ENCODE measurements at places on chromosomes 16 and 17. TPM values are rescaled to one million over a fixed set of nuclear protein-coding genes. Genes with fewer than 3 reads are reported as not detected.
A peak's percentile ranks its signal among the peaks of the same experiment; 100 is the strongest.

- H3K27me3 ChIP-seq = no peaks in the 10 kb centered on the region
- peak overlapping the region; percentile 97 for H3K27ac ChIP-seq
- H3K4me1 ChIP-seq = peaks cover 17% of the 10 kb centered on the region
Observed at GRCh38 chr17:42608305-42609181, 631 bp downstream of the RETREG3 start.

ASGR2 gene
- total RNA-seq = 0.30 TPM

DNA sequence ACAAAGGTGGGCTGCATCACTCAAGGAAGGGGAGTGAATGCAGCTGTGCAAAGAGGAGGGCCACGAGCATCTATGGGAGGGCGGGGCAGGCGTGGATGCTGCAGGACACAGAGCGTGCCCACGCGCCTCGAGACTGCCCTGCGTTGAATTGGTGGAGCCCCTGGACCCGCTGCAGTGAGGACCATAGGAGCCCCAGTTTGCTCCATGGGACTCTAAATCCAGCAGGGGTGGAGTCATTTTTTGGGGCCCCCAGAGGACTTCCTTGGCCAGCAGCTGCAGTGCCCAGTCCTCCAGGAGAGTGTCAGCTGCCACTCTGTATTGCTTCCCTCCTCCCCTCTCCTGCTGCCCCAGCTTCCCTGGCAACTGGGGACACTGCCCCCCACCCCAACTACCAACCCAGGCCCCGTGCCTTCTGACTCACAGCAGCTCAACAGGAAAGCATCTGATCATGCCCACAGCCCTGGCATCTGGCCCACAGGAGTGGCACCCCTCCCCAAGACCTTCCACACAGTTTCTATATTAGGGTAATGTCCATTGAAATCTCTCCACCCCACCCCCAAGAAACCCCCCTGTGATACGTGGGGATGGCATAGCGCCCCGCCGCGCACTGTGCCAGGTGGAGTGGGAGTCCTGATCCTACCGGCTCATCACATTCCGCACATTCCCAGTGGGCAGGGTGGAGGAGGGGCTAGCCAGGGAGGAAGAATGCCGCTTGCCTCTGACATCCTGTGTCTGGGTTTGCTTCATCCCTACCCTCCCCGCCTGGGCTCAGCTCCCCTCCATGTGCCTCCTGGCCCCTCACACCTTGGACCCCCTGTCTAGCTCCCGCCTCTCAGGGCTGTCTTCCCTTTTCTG is 27.8 kb upstream of the ITGA3 start:
- H3K4me3 ChIP-seq = 0 out of 2 replicates have a peak overlapping the region, but pooled peaks have one; percentile 20
- peaks cover 11% of the 10 kb centered on the region for H3K27me3 ChIP-seq
- no peak overlapping the region for H3K27ac ChIP-seq
- H3K36me3 ChIP-seq = no peaks in the 10 kb centered on the region
- peaks cover 25% of the 10 kb centered on the region for H3K4me1 ChIP-seq
- peak; percentile 74 for DNase-seq

DNA sequence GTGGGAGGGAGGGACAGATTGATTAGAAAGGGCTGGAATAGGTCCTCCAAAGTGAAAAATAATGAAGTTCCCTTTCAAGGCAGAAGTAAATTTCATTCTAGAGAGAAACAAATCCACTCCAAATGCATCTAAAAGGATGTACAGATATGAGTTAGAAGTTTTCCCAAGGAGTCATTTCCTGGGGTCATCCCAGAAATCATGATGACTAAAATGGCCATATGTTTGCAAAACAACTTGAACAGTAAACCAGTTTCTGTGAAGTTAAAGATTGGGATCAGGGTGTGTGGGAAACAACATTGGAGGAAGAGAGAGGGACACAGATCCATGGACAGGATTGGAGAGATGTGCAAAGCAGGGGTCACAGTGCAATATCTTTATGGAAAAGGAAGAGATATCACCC is 32.5 kb upstream of the ARHGAP44 start:
- no peak overlapping the region for H3K4me3 ChIP-seq
- 0 out of 2 replicates have a peak, but pooled peaks cover 3% of the 10 kb centered on the region for H3K4me1 ChIP-seq
- no peak overlapping the region for H3K27ac ChIP-seq
- DNase-seq = no peak
- H3K36me3 ChIP-seq = no peaks in the 10 kb centered on the region

DNA sequence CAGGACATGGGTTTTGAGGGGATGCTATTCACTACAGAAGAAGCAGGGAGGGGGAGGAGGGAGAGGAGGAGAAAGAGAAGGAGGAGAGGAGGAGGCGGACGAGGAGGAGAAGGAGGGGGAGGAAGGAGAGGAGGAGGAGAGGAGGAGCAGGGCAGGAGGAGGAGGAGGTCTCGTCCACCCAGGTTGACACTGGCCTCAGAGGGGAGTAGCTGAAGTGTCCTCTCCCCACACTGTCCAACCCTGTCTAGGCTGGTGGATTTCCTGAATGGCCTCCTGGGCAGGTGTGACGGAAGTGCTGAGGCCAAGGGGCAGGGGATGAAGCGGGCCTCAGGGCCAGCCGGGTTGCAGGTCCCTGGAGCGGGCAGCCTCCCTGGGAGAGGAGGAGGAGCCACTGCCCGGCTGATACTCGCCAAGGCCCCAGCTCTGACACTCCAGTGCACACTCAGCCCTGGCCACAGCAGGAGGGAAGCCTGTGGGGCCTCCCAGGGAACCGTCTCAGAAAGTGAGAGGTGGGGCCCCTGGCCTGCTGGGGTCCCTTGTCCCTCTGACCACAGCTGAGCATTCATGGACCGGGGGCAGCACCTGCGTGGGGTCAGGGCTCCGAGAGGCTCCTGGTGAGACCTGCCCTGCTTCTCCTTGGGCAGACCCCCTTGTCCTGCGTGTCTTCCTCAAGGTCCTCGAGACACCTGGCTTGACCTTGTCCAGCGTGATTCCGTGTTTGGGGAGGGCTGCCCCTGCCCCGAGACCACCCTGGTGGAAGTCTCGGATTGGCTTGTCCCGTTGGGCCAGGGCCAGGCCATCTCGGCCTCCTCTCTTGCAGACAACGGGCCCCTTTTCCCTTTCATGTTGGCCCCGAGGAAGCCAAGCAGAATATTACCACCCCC is 200.6 kb upstream of the CIBAR2 start:
- no peak for DNase-seq
- H3K27me3 ChIP-seq = no peaks in the 10 kb centered on the region
- peaks cover 68% of the 10 kb centered on the region for H3K4me1 ChIP-seq
- H3K36me3 ChIP-seq = no peaks in the 10 kb centered on the region
- no peak overlapping the region for H3K4me3 ChIP-seq

DNA sequence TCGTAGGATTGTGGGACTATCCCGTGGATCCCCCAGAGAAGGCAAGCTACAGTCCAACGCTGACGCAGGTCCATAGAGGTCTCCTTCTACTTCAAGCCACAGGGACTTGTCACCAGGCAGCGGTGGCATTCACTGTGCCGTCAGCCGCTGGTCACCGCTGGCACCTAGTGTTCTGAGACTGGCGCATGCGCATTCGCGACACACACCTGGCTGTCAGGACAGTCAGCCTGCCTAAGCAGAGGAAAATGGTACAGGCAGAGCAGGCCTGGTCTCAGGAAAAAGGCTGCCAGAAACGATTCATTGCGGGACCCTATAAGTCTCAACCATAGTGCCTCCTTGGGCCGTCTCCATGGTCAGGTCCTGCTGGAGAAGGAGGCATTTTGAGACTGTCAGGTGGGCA is 138.0 kb upstream of the WSB1 start:
- peaks cover 15% of the 10 kb centered on the region for H3K27me3 ChIP-seq
- no peak overlapping the region for H3K27ac ChIP-seq
- H3K4me3 ChIP-seq = no peak overlapping the region
- peaks cover 64% of the 10 kb centered on the region for H3K36me3 ChIP-seq

GRCh38 chr17:60563743-60564142 is 36.2 kb upstream of the PPM1D start:
- H3K36me3 ChIP-seq = peaks cover under 1% of the 10 kb centered on the region
- H3K27ac ChIP-seq = no peak overlapping the region
- no peaks in the 10 kb centered on the region for H3K4me1 ChIP-seq
- no peak overlapping the region for H3K4me3 ChIP-seq
- H3K27me3 ChIP-seq = no peaks in the 10 kb centered on the region

GRCh38 chr17:40485851-40486521 is 15.4 kb downstream of the TNS4 start:
- no peaks in the 10 kb centered on the region for H3K36me3 ChIP-seq
- peaks cover 82% of the 10 kb centered on the region for H3K4me1 ChIP-seq
- no peak for DNase-seq
- H3K4me3 ChIP-seq = no peak overlapping the region

HASPIN gene
- total RNA-seq = 30.0 TPM

DNA sequence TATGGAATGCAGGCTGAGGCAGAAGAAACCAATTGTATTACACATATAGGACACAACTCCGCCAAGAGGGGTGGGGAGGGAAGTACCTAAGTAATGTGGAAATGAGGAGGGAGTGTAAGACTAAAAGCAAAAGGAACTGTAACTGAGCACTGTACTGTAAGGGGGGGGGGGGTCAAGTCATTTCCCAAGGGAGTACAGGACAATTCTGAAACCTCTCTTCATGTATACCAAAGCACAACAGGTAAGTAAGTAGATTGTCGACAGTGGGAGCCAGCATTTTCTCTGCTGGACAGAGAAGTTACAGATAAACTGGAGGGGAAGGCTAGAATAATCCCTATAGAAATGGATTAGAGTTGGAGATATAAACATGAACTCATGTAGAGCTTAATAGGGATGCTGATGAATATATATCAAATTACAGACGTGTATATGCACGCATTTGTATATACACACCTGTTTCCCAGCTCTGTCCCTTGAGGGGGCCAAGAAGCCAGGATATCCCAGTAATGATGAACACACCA is 6.4 kb downstream of the USP22 start:
- peak overlapping the region; percentile 43 for H3K4me3 ChIP-seq
- peaks cover 68% of the 10 kb centered on the region for H3K4me1 ChIP-seq

DNA sequence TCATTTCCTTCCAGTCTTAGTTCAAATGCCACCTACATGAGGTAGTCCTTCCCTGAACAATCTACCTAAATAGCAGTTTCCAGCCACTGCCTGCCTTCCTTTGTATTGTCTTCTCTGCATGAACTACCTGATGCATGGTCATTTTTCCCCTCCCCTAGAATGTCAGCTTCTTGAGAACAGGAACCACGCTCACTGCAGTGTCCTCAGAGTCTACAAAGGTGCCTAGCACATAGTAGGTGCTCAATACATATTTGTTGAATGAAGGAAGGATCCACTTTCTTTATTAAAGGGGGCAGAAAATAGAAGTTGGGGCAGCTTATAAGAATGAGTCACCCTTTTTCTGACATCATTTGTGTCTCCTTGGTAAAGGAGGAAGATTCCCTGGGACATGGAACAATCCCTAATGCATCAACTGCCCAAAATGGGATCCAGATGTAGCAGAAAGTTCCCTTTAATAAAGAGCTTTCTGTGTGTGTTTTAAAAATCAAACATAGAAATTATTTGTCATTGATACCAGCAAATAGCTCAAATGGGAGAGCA is 4.4 kb upstream of the CYLD start:
- no peak for DNase-seq
- peaks cover 5% of the 10 kb centered on the region for H3K4me1 ChIP-seq
- no peaks in the 10 kb centered on the region for H3K36me3 ChIP-seq
- H3K27ac ChIP-seq = no peak overlapping the region
- no peak overlapping the region for H3K4me3 ChIP-seq

SPATA32 gene
- 0.15 TPM for total RNA-seq

OSGIN1 gene
- total RNA-seq = 1.7 TPM

GRCh38 chr16:86371083-86371803 is 139.1 kb upstream of the FOXF1 start:
- H3K4me1 ChIP-seq = peaks cover 35% of the 10 kb centered on the region
- DNase-seq = no peak
- no peak overlapping the region for H3K27ac ChIP-seq

DNA sequence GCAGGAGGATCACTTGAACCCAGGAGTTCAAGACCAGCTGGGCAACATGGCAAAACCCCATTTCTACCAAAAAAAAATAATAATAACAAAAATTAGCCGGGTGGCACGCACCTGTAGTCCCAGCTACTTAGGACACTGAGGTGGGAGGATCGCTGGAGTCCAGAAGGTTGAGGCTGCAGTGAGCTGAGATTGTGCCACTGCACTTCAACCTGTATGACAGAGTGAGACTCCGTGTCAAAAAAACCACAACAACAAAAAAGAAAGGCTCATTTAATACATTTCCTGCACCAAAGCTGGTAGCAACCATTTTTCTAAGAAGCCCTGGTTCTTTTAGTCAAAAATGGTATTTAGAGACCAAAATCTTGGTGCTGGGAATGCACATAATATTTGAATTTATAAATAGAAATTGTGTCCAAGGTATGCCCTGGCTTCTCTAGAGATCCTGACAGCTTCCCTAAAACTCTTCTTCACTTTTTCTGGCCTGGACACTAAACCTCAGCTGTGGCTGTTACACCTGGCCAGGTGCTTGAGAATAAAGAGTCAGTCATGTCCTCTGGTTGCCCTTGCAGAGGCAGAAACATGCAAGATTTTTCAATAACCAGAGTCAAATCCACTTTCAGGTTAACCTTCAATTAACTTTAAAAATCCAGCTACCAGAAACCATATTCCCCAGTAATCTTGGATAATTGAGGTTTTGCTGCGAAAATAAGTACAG is 35.9 kb downstream of the SCNN1B start:
- H3K4me1 ChIP-seq = peaks cover 5% of the 10 kb centered on the region
- no peak overlapping the region for H3K27ac ChIP-seq

TMEM235 gene
- total RNA-seq = 0.24 TPM

DNA sequence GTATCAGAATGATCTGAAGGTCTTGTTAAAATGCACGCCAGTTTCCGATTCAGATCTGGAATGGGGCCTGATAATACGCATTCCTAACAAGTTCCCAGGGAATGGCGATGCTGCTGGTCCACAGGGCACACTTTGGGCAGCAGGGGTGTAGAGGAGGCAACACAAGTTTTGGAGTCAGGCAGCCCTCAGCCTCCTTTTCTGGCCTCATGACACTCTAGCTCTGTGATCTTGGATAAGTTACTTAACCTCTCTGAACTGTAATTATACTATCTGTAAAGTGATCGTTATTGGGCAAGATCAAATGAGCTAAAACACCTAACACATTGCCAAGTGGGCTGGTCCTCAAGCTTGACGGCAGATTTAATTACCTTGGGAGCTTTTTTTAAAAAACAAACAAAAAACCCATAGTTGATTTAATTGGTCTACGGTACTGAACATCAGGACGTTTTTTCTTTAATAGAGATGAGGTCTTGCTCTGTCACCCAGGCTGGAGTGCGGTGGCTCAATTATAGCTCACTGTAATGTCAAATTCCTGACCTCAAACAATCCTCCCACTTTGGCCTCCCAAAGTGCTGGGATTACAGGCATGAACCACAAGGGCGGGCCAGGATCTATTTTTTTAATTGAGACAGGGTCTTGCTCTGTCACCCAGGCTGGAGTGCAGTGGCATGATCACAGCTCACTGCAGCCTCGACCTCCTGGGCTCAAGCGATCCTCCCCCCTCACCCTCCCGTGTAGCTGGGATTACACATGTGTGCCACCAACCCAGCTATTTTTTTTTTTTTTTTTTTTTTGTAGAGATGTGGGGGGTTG is 10.0 kb upstream of the MRPS23 start:
- H3K27me3 ChIP-seq = peaks cover 40% of the 10 kb centered on the region
- no peaks in the 10 kb centered on the region for H3K36me3 ChIP-seq
- peaks cover 58% of the 10 kb centered on the region for H3K4me1 ChIP-seq
